Camera-type eye (tissue), 1 donor: ENCODE measurements at places on chromosomes 7 and 10. TPM values are rescaled to one million over a fixed set of nuclear protein-coding genes. Genes with fewer than 3 reads are reported as not detected.

The GARIN1A gene
- total RNA-seq, result 0.49 TPM

The MARCHF5 gene
- 39.0 TPM for total RNA-seq

The RPA3 gene
- 21.8 TPM for total RNA-seq

The MNX1 gene
- not detected for total RNA-seq

The NYAP1 gene
- 6.0 TPM for total RNA-seq

The VPS50 gene
- total RNA-seq, result 107 TPM

The MACROH2A2 gene
- 49.1 TPM for total RNA-seq

The DLG5 gene
- 45.0 TPM for total RNA-seq

The GSAP gene
- 17.0 TPM for total RNA-seq

The FOXI2 gene
- total RNA-seq, result not detected

The SYNPO2L gene
- total RNA-seq, result 2.5 TPM

The DKK1 gene
- total RNA-seq, result 5.7 TPM

The MUC12 gene
- total RNA-seq, result not detected

The TMEM213 gene
- total RNA-seq, result not detected

The HGF gene
- total RNA-seq, result 10.9 TPM

The RELN gene
- total RNA-seq, result 144 TPM

The NXPH1 gene
- 1.6 TPM for total RNA-seq

The RPEL1 gene
- total RNA-seq, result not detected

The PRR15 gene
- total RNA-seq, result not detected

The CDHR1 gene
- 150 TPM for total RNA-seq

The CABCOCO1 gene
- total RNA-seq, result 2.5 TPM

The CDK1 gene
- total RNA-seq, result 40.9 TPM

The HNRNPF gene
- total RNA-seq, result 171 TPM

The INMT gene
- 3.2 TPM for total RNA-seq

The CTAGE8 gene
- 1.0 TPM for total RNA-seq

The FXYD4 gene
- not detected for total RNA-seq

The LSM8 gene
- total RNA-seq, result 59.3 TPM

The TBC1D12 gene
- total RNA-seq, result 45.0 TPM

The GIMAP2 gene
- 7.6 TPM for total RNA-seq

The RHOBTB1 gene
- 41.4 TPM for total RNA-seq

The ATRNL1 gene
- total RNA-seq, result 190 TPM

The LGI1 gene
- 12.0 TPM for total RNA-seq

The SCD gene
- total RNA-seq, result 84.2 TPM

The KCNIP2 gene
- total RNA-seq, result 12.5 TPM

The EPO gene
- not detected for total RNA-seq

The STRA8 gene
- not detected for total RNA-seq

The GJD4 gene
- total RNA-seq, result not detected

The PNLIPRP3 gene
- not detected for total RNA-seq

The AZGP1 gene
- 15.0 TPM for total RNA-seq

The ETV1 gene
- 20.0 TPM for total RNA-seq

The CTNNA3 gene
- 9.3 TPM for total RNA-seq

The MYPN gene
- total RNA-seq, result 7.0 TPM

The IDI2 gene
- not detected for total RNA-seq

The CCL24 gene
- not detected for total RNA-seq

The CYP26A1 gene
- 16.8 TPM for total RNA-seq

The ERVW-1 gene
- total RNA-seq, result not detected

The PDE1C gene
- total RNA-seq, result 60.9 TPM

The PDIA4 gene
- 104 TPM for total RNA-seq

The CFAP69 gene
- 29.0 TPM for total RNA-seq

The EVX1 gene
- not detected for total RNA-seq

The ANKRD26 gene
- total RNA-seq, result 35.2 TPM

The TUBAL3 gene
- 0.49 TPM for total RNA-seq
